Liver (tissue), 10 donors: ENCODE measurements at places on chromosomes 5 and 9.
A peak's percentile ranks its signal among the peaks of the same experiment; 100 is the strongest.

DNA sequence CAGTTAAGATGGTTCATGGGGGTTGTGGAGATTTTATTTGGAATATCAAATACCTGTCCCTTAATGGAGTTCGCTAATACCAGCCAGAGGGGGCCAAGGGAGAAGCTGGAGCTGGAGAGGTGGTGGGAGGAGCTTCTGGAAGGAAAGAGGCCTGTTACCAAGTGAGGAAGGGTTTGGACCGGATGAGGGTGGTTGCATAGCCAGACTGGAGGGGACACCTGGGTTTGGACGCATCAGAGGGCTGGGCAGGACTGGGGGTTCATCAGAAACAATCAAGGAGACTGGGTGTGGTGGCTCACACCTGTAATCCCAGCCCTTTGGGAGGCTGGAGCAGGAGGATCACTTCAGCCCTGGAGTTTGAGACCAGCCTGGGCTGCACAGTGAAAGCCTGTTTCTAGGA is 111.8 kb upstream of the IER5L start:
- no peak for DNase-seq

DNA sequence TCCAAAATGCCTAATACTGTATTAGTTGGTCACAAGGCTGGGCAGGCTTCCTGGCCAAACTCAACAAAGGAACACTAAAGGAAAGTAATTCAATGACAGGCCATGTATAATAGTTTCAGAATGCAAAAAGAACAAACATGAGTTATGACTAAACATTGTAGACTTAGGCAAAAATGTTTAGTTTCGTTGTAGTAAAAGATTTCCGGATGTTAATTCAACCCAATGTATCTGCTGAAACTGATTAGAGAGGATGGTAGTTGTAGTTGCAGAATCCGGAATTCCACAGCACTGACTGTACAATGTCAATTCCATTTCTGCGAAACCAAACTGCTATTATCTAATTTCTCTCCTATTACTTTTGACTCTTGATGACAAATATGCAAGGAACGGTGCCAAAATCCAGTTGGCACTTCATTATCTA is 117.9 kb upstream of the FST start:
- DNase-seq = no peak

DNA sequence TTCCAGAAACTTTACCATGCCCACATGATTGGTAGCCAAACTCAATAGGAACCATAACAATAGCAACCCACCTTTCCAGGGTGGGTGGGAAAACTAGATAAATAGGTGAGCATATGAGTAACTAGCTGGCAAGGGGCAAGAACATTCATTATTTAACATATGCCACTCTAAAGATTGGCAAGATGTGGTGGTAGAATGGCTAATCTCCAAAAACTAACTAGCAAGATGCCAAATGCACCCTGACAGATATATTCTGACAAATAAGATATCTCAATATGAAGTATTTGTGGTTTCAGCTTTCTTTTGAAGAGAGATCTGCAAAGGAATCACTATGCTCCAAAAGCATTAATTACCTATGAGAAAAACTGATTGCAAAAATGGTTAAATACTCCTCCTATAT is 895.6 kb downstream of the TLE1 start:
- no peak for DNase-seq

DNA sequence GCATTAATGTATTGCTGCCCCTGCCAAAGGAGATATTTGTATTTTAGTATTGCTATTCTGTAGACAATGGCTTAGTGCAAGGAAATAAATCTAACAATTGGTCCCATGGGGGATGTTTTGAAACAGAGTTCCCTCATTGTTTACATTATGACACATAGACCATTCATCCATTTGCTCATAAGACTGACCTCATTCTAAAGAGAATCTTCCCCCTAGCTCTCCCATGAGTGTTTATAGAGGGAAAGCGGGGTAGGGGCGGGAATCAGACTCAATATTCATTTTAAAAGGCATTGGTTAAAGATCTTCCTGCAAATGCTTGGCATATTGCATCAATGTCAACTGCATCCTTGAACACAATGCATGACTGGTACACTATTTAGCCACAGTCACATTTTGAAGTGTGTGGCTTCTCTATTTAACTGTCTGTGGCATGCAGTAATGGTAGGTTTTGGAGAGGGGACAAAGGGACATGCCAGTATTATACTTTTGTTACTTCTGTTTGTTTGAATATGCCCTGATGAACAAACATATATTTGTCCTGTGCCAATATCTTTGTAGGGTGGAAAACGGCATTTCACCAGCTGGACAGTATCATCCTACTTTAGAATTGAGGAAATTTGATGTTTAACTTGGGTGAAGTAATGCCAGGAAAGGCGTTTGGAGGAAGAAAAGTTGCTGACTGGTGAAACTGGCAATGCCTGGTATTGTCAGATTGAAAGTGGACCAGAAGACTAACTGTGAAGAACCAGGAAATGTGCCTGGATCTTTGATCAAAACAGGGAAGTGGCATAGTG is 84.1 kb upstream of the MEGF10 start:
- no peak for DNase-seq

DNA sequence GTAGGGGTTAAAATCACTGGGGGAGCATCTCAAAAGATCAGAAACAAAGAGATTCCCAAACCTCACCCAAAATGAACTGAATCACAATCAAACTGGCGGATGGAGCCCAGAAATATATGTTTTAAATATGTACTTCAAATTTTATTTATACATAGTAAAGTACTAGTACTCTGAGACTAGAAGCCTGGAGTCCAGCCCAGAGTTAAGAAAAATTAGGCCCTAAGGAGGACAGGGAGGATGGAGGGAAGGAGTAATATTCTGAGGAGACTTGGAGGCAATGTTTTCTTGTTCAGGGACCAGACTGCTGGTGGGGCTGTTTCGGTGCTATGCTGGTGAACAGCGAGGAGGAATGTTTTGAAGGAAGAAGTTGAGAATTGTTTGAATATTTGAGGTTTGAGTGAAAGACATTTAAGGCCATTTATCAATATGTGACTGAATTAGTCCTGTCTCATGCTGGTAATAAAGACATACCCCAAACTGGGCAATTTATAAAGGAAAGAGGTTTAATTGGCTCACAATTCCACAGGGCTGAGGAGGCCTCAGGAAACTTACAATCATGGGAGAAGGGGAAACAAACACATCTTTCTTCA is 552.4 kb upstream of the DAB2 start:
- DNase-seq = no peak

DNA sequence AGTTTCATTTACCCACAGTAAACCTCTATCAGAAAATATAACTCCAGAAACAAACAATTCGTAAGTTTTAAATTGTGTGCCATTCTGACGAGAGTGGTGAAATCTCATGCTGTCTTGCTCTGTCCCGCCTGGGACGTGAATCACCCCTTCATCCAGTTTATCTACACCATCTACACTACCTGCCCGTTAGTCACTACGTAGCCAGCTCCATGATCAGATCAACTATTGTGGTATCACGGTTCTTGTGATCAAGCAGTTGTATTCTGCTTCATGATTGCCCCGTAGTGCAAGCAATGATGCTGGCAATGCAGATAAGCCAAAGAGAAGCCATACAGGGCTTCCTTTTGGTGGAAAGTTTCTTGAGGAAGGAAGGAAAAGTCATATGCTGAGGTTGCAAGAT is 150.3 kb downstream of the GOLPH3 start:
- DNase-seq = no peak

- no peak for DNase-seq
Measured at GRCh38 chr5:151384106-151384505, 36.7 kb upstream of the SLC36A2 start.

DNA sequence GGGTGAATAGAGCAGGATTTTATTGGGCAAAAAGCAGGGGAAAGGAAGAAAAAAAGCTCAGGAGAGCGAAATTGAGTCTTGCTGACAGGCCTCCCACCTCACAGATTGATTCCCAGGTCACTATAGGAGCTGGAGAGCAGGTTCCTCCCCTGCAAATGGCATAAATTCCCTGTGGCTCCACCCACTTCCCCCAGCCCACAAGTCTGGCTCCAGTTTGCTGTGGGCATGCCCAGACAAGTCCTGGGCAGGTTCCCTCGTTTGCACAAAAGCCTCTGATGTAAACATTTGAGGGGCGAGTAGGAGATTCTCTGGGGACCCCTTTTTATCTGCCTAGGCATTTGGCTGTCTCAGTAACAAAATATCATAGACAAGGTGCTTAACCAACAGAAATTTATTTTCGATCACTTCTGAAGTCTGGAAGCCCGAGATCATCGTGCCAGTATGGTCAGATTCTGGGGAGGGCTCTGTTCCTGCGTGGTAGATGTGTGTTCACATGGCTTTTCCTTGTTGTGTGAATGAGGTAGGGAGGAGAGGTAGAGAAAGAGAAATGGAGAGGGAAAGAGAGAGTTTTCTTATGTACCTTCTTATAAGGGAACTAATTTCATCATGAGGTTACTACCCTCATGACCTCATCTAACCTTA is 614.5 kb downstream of the MAT2B start:
- no peak for DNase-seq

GRCh38 chr5:112869948-112870347 is 8.9 kb downstream of the SRP19 start:
- DNase-seq = no peak

DNA sequence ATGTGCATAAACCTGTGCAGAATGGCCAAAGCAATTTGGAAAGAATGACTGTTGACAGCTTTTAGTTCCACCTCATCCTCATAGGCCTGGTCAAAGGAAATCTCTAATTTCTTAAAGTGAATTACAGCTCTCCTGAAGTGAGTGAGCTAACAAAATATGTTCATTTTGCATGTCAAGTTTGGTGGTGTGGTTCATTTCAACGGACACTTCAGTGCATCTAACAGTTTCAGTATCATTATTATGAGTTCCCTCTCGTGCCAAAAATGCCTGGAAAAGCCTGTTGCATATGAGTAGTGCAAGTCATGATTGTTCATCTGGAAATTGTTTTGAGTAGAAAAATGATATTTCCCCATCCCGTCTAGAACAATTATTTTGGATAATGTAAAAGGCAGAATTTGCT is 53.2 kb upstream of the HMHB1 start:
- DNase-seq = no peak

DNA sequence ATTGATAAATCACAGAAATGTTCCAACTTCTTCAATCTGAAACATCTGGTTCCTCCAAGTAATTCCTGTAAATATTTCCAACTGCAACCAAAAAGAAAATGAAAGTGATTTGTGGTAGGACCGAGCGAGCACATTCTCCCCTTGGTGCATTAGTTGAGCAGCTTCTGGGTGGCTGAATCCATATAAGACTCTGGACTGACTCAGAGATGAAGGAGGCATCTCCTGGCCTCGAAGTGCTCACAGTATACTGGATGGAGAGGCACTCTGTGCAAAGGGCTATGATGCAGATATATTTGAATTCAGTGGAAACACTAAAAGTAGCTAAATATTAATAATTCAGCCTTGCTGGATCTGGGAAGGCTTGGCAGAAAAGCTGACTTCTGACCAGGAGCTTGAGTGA is 265.0 kb downstream of the MARCHF11 start:
- no peak for DNase-seq

DNA sequence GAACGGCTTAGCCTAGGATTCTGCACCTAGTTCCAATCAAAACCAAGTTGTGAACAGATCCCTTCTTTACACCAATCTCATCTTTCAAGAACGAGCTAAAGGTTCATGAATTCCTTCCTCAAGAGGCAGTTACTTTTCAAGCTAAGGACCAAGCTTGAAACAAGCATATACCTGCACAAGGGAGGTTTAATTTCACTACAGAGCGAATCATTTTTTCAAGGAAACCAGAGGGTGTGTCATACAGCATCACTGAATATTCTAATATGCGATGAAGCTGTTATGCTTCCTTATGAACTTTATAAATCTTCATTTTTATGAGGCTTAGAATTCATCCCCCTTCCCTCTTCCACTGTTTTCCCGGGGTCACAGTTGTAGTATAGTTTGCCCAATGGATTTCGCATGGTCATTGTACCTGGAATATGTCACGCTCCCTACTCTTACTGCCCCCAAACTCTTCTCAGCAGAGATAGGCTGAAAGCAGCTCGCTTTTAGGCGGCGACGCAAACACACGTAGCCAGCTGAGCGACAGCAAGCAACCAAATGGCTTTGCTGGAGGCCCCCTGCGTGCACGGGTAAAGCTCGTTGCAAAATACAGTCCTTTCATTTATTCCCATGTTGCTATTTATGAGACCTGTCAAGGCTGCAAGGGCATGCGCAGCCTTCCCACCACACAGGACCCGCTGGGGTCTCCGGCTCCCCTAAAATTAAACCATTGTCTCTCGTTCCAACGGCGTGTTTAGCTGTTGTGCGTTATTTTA is 832 bp downstream of the LMBRD2 start:
- DNase-seq = peak; percentile 57

GRCh38 chr5:104184264-104184663 is 621.7 kb upstream of the NUDT12 start:
- DNase-seq = no peak

DNA sequence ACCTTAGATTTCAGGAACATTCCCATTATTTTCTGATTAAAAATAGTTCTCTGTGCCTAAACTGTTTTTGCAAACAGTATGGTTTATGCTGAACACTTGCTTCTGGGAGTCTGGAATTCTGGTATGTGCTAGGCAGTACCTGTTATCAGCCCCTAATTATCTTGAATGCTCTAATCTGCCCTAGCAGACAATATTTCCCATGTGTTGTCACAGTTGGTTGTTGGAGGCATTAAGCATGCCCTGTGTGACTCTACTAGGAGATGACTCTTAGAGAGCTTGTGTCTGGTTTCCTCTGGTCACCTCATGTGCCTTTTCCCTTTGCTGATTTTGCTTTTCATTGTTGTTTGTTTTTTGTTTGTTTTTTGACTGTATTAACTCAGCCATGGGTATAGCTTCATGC is 36.6 kb downstream of the UHRF2 start:
- DNase-seq = no peak

- DNase-seq = no peak
Measured at GRCh38 chr9:22105005-22105722, 96.1 kb upstream of the CDKN2B start.

DNA sequence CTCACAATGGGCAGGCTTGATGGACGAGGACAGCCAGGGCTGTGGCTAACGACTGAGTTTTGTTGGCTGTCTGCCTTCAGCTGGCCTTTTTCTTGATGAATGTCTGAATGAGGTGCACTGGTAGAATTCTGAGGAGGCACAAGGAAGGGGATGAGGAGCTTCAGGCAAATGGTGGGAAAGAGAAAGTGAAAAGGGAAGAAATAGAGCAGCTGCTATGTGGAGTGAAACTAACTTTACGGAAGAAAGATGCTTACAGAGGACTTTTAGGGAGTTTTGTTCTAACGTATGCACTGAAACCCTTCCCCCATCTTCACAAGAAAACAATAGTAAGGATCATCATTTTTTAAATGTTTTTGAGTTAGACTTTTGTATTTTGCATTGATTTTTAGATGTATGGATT is 45.3 kb downstream of the OR2K2 start:
- no peak for DNase-seq

GRCh38 chr9:12923468-12924009 is 148.7 kb downstream of the LURAP1L start:
- DNase-seq = no peak

GRCh38 chr9:13705918-13706317 is 426.4 kb upstream of the MPDZ start:
- no peak for DNase-seq

- no peak for DNase-seq
Measured at GRCh38 chr5:150272531-150272930, 17.0 kb downstream of the CAMK2A start.

GRCh38 chr5:157550663-157551062 is 24.9 kb downstream of the ADAM19 start:
- DNase-seq = no peak

- no peak for DNase-seq
Measured at GRCh38 chr5:11928909-11929308, 24.7 kb upstream of the CTNND2 start.
